ENCODE measurements at places on chromosomes 12 and 14. TPM values are rescaled to one million over a fixed set of nuclear protein-coding genes. Genes with fewer than 3 reads are reported as not detected.

- H3K4me1 ChIP-seq: no peaks in the 10 kb centered on the region
- H3K36me3 ChIP-seq: no peaks in the 10 kb centered on the region
- DNase-seq: no peak
- no peak overlapping the region for H3K27ac ChIP-seq
- no peak overlapping the region for H3K4me3 ChIP-seq
These were observed 998.8 kb upstream of the TMEM132C start for GRCh38 chr12:127268213-127268612.

DNA sequence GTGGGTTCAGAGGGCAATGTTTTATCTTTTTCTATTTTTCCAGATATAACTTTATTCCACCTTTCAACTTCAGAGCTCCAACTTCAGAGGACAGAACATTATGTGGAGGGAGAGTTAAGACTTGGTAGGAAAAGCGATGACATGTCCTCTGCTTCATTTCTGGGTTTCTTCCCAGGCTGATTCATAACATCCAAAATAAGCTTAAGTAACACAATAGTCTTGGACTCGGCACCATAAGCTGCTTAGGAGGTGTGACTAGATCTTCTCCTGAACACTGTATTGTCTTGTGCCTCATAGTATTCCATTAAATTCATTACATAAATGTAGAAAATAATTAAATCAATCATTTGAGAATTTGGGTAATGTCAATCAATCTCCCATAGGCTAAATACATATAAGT lies 95.5 kb upstream of the PDE3A start:
- H3K27me3 ChIP-seq: no peaks in the 10 kb centered on the region
- no peaks in the 10 kb centered on the region for H3K36me3 ChIP-seq
- peak overlapping the region; percentile 74 for H3K27ac ChIP-seq
- DNase-seq: no peak

ACSM4 gene
- total RNA-seq: not detected

- no peaks in the 10 kb centered on the region for H3K4me1 ChIP-seq
- no peak overlapping the region for H3K27ac ChIP-seq
- H3K27me3 ChIP-seq: no peaks in the 10 kb centered on the region
These were observed 70.6 kb downstream of the FSCB start for GRCh38 chr14:44436458-44436857.

PLEKHH1 gene
- total RNA-seq: 2.0 TPM

GRCh38 chr12:127399451-127399850 lies 867.5 kb upstream of the TMEM132C start:
- H3K4me3 ChIP-seq: no peak overlapping the region
- no peaks in the 10 kb centered on the region for H3K4me1 ChIP-seq
- H3K27ac ChIP-seq: no peak overlapping the region
- no peak for DNase-seq

- DNase-seq: no peak
- no peak overlapping the region for H3K4me3 ChIP-seq
- H3K4me1 ChIP-seq: no peaks in the 10 kb centered on the region
- no peak overlapping the region for H3K27ac ChIP-seq
- peaks cover 10% of the 10 kb centered on the region for H3K36me3 ChIP-seq
These were observed 43.2 kb upstream of the BBS10 start for GRCh38 chr12:76391461-76391860.

- H3K4me1 ChIP-seq: peaks cover 5% of the 10 kb centered on the region
- H3K36me3 ChIP-seq: peaks cover 85% of the 10 kb centered on the region
- no peak for DNase-seq
- no peaks in the 10 kb centered on the region for H3K27me3 ChIP-seq
These were observed 36.4 kb downstream of the ALDH2 start for GRCh38 chr12:111803038-111803626.

DNA sequence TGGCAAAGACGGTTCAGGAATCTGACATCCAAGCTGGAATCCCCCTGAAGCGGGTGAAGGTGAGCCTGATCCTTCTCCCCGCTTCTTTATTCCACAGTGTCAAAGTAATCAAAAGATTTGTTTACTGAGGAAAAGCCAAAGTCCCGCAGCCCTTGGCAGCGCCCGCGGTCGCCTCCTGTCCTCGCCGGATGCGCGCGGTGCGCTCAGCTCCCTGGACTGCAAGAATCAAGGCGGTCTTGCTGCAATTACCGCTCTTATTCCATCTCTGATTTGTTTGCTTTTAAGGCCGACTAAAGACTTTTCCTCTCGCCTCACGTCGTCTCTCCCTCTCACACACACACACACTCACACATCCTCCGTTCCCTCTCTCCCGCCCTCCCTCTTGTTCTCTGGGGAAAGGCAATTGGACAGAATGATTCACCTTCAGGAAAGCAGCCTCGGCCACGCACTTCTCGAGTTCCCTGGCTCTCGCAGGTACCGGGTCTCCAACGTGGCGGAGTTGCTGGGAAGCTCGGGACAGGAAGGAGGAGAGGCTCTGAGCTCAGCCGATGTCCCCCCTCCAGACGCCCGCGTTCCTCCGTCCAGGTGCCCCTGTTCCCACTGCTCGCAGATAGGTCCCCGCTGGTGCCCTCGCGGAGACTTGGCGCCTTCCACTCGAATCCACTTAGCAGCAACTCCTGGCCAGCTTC lies 68.6 kb upstream of the USP15 start:
- H3K27ac ChIP-seq: no peak overlapping the region
- DNase-seq: peak; percentile 56
- peaks cover 23% of the 10 kb centered on the region for H3K4me1 ChIP-seq

- no peaks in the 10 kb centered on the region for H3K4me1 ChIP-seq
- H3K27me3 ChIP-seq: no peaks in the 10 kb centered on the region
- H3K27ac ChIP-seq: peak within 1 kb of the TSS; percentile 66
- peak; percentile 73 for DNase-seq
These were observed at the start of gene TTC7B for GRCh38 chr14:90815822-90816662. TTC7B (minus strand) TSS chr14:90816430; CDS start chr14:90816295, 135 bp downstream.

ZNF740 gene
- 16.4 TPM for total RNA-seq

CLEC2A gene
- total RNA-seq: not detected

GRCh38 chr14:40936861-40937260 lies 669.8 kb upstream of the LRFN5 start:
- no peak overlapping the region for H3K27ac ChIP-seq
- H3K4me3 ChIP-seq: no peak overlapping the region
- H3K4me1 ChIP-seq: no peaks in the 10 kb centered on the region
- no peaks in the 10 kb centered on the region for H3K36me3 ChIP-seq
- DNase-seq: no peak

DNA sequence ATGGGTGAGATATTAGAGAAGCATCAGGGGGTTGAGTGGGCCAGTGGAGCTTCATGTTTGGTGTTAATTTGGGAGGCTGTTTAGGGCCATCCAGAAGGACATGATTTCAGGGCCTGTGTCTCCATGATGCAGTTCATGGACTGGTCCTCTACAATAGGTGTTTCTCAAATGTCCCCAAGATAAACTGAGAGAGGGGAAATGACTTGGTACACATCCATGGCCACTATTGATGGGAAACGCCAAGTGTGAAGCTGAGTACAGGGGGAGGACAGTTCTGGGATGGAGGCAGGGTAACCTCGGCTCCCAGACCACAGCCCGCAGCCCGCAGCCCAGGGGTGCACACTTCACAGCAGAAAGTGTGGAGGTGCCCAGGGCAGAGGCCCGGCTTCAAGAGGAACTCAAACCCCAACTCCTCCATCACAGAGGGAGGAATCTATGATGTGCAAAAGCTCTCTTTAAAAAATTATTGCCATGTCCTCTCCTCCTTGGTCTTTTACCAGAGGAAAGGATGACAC lies 33.3 kb downstream of the CACNA2D4 start:
- no peak overlapping the region for H3K4me3 ChIP-seq
- H3K4me1 ChIP-seq: no peaks in the 10 kb centered on the region
- no peak overlapping the region for H3K27ac ChIP-seq
- no peaks in the 10 kb centered on the region for H3K27me3 ChIP-seq
- H3K36me3 ChIP-seq: no peaks in the 10 kb centered on the region
- DNase-seq: no peak

DNA sequence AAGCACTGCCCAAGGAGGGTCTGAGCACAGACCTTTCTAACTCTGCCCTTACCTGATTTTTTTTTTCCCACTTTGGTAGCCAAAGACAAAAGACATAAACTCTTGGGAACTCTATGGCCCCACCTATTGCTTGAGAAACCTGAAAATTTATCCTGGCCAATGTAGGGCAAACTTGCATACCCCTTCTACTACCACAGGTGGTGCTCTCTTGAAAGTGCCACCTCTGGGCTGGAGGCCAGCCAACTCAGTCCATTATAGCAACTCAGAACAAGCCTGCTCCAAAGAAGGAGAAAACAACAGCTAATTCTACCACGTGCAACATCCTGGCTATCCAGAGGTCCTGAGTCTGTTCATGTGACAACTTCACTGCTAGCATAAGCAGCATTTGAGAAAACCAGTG lies 55.7 kb upstream of the ABCD2 start:
- H3K4me1 ChIP-seq: no peaks in the 10 kb centered on the region
- no peaks in the 10 kb centered on the region for H3K36me3 ChIP-seq
- no peak overlapping the region for H3K4me3 ChIP-seq
- no peak for DNase-seq
- H3K27me3 ChIP-seq: no peaks in the 10 kb centered on the region

- DNase-seq: no peak
- H3K4me3 ChIP-seq: no peak overlapping the region
- H3K4me1 ChIP-seq: no peaks in the 10 kb centered on the region
- H3K27me3 ChIP-seq: no peaks in the 10 kb centered on the region
- H3K27ac ChIP-seq: no peak overlapping the region
These were observed 237.5 kb upstream of the TMTC1 start for GRCh38 chr12:30021051-30021833.

REM2 gene
- total RNA-seq: 0.71 TPM

DNA sequence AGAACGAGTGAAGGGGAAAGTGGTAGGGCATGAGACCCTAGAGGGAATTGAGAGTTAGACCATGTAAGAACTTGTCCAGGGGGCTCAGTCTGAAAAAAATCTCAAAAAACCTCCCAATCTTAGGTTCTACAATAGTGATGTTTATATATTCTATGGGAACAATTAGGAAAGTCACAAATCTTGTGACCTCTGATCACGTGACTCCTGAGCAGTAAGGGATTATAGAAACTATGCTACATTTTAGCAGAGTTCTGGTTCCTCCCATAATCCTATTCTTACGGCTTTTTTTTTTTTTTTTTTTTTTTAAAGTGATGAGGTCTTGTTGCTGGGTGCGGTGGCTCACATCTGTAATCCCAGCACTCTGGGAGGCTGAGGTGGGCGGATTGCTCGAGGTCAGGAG lies 5.8 kb downstream of the ADCK1 start:
- no peak overlapping the region for H3K4me3 ChIP-seq
- DNase-seq: no peak
- no peaks in the 10 kb centered on the region for H3K4me1 ChIP-seq

DNA sequence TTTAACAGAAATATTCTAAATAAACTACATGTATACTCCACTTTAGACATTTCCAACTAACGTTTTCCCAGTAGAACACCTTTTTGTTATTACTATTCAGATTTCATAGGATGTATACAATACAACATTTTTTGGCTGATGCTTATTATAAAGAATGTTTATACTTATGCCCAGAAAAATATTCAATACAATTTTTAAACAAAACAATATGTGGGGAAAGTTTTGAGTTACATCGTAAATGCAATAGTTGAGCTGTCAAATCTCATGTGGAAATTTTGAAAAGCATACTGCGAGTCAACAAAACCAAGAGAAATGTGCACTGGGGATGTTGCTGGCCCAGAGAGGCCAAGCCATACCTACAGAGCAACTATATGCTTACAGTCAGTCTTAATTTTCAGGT lies 18.2 kb upstream of the MON2 start:
- no peak overlapping the region for H3K27ac ChIP-seq
- H3K27me3 ChIP-seq: no peaks in the 10 kb centered on the region
- H3K4me1 ChIP-seq: no peaks in the 10 kb centered on the region

LRRC10 gene
- total RNA-seq: not detected

GRCh38 chr12:92403210-92404175 lies 257.8 kb upstream of the BTG1 start:
- DNase-seq: no peak
- H3K4me1 ChIP-seq: no peaks in the 10 kb centered on the region
- no peaks in the 10 kb centered on the region for H3K36me3 ChIP-seq
- H3K27me3 ChIP-seq: no peaks in the 10 kb centered on the region

IL31 gene
- total RNA-seq: not detected

BDKRB1 gene
- 2.9 TPM for total RNA-seq

CLSTN3 gene
- total RNA-seq: 11.5 TPM

- H3K36me3 ChIP-seq: no peaks in the 10 kb centered on the region
- no peaks in the 10 kb centered on the region for H3K27me3 ChIP-seq
- H3K27ac ChIP-seq: no peak overlapping the region
- H3K4me1 ChIP-seq: no peaks in the 10 kb centered on the region
- no peak overlapping the region for H3K4me3 ChIP-seq
These were observed 158.0 kb downstream of the KCNK10 start for GRCh38 chr14:88164906-88165534.

GRCh38 chr12:52455821-52456220 lies 3.9 kb upstream of the KRT6B start:
- H3K36me3 ChIP-seq: no peaks in the 10 kb centered on the region
- no peak overlapping the region for H3K4me3 ChIP-seq

Measured in sigmoid colon (tissue), 7 donors.